Endodermal cell (in vitro differentiated cells): ENCODE measurements at places on chromosomes 4 and X.
A peak's percentile ranks its signal among the peaks of the same experiment; 100 is the strongest.

- DNase-seq: no peak
These were observed 127.3 kb upstream of the AMOT start for GRCh38 chrX:112967903-112968302.

DNA sequence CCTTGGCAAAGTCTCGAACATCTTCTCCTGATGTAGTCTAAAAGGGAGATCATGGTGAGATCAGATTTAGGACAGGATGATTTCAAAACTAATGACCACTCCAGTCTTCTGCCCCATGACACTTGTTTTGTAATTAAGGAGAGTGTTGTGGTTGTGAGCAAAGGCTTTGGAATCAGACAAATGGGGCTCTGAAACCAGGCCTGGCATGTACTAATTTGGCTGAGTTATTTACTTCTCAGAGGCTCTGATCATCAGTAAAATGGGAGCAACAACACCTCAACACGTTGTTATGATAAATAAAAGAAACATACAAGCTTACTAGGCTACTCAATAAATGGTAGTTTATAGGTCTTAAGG is 106.9 kb upstream of the FTHL17 start:
- DNase-seq: no peak

- no peak for DNase-seq
These were observed 13.8 kb downstream of the L1CAM start for GRCh38 chrX:153871946-153872878.

- DNase-seq: peak; percentile 83
These were observed 81.9 kb upstream of the QRFPR start for GRCh38 chr4:121462660-121463261.

GRCh38 chr4:40812386-40812785 is 62.6 kb downstream of the NSUN7 start:
- no peak for DNase-seq

DNA sequence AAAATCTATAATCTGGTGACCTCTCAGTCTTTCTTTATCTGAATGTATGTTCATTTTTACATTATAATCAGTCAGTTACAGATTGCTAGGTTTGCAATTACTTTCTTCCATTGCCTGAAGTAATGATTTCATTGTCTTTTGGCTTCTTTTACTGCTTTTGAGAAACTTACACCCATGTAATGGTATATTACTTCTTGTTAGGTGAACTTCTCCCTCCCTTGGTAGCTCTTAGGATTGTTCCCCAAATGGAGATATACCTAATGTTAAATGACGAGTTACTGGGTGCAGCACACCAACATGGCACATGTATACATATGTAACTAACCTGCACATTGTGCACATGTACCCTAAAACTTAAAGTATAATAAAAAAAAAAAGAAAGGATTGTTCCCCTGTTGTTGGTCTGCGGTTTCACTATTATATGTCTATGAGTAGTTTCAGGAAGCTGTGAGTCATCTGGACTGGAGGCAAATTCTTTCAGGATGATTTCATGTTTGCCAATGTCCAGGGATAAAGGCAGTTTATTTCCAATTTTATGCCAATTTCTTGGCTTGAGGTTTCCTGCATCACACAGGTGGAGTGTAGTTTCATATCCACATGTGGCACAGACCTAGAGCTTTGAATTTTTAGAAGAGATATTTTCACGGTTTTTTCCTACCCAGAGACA is 21.8 kb downstream of the SPANXC start:
- DNase-seq: no peak

DNA sequence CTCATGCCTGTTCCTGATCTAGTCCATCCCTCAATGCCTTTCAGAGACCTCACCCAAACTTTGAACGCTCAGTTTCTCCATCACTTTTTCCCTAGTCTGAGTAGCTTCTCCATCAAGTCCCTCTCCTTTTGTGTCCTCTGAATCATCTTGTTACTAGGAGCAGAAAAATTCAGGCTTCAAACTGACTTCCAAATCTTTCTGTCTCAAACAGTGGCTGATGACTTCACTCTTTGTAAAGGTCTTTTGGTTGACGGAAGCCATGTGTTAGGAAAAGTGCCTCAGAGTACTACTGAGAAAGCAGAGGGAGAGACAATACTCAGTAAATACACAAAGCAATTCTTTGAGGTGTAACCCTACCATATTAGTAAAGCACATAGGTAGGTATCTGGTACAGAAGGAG is 65.7 kb upstream of the CAMK2D start:
- DNase-seq: no peak

GRCh38 chr4:13541176-13541604 is 3.1 kb downstream of the NKX3-2 start:
- DNase-seq: no peak

- no peak for DNase-seq
These were observed 223.7 kb upstream of the FAT4 start for GRCh38 chr4:125091101-125091500.

DNA sequence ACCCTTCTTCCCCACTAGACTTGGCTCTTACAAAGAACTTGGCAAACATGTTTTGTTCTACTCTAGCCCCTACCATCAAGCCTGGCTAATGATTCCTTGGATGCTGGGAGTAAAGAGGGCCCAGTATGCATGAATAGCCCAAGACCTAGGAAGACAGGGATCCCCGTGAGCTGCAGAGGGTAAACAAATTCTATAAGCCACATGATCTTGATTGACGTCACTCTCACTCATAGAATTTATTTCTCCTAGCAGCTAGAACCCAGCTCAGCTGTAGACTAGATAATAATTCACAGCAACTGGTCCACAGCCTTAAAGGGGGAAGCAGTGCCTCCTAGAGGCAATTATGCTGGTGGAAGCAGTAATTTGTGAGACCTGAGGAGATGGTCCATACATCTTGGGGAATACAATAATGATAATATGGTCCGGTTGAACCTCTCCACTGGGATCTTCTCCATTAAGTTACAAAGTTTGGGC is 16.1 kb upstream of the USO1 start:
- DNase-seq: peak; percentile 72
